ENCODE measurements at places on chromosomes 2 and 18.

DNA sequence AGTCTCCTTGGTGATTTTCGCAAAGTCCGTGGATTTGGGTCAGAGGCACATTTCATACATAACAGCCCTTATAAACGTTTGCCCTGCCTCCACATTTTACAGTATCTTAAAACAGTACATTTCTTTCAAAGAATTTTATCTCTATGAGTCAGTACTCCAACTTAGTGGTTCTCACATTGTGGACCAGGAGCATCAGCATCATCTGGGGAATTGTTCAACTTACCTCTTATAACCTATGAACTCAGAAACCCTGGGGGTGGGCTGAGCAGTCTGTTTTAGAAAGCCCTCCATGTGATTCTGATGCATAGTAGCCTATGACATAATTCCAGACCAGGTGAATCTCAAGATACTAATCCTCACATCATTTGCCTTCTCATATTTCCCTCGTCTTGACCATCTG is 12.4 kb downstream of the SUPT7L start:
- DNase-seq, result no peak

DNA sequence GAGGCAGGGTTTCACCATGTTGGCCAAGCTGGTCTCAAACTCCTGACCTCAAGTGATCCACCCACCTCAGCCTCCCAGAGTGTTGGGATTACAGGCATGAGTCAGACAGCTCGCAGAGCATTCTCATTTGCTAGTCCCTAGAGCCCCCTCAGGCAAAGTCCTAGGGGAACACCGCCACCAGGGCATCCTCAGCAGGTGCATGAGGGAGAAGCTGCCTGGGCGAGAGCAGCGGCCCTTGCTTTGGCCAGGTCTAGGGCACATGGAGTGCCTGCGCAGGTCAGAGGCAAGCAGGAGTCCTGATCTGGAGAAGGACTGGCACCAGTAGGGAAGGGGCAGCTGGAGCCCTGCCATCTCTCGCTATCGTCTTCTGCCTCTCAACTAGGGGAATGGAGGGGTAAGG is 32.4 kb downstream of the NGEF start:
- DNase-seq, result no peak

GRCh38 chr2:15177103-15177502 is 384.0 kb downstream of the NBAS start:
- DNase-seq, result peak; percentile 37

- DNase-seq, result no peak
These were observed 36.7 kb downstream of the TTC39C start for GRCh38 chr18:24051031-24051947.

- DNase-seq, result no peak
These were observed 42.0 kb upstream of the CCDC150 start for GRCh38 chr2:196597531-196597930.

- DNase-seq, result no peak
These were observed 21.9 kb upstream of the LOXHD1 start for GRCh38 chr18:46678785-46679399.

- DNase-seq, result no peak
These were observed 5.5 kb downstream of the FABP1 start for GRCh38 chr2:88122141-88122884.

DNA sequence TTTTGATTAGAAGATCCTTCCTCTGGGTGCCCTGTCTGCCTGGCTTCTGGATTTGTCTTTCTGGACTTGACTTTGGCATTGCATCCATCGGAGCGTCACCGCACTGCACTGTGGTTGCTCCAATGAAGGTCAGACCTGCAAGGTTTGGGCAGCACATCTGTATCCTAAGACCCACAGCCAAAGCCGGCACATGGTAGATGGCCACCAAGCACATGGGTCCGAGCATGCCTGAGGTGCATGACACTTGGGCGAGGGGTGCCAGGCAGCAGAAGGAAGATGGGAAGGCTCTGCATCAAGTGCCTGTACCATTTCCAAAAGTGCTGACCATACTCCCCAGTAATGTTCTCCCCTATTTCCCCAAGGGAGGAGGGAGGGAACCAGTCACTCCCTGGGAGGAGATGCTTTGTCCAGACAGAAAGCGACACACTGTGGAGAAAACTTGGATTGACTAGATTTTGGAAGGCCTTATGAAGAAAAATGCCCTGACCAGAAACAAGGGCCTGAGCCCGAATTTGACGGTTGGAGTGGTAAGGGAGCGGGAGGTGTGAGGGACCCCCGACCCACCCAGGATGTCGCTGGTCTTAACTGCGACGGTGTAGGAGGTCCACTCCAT is 149.9 kb downstream of the LOXHD1 start:
- DNase-seq, result no peak

GRCh38 chr2:189157456-189157855 is 22.1 kb downstream of the COL5A2 start:
- DNase-seq, result no peak

- DNase-seq, result no peak
These were observed 71.7 kb downstream of the TPGS2 start for GRCh38 chr18:36757081-36757480.

GRCh38 chr2:240275386-240275785 is 134.9 kb upstream of the OTOS start:
- no peak for DNase-seq

GRCh38 chr18:45291621-45292615 is 323.4 kb upstream of the SLC14A2 start:
- DNase-seq, result no peak

DNA sequence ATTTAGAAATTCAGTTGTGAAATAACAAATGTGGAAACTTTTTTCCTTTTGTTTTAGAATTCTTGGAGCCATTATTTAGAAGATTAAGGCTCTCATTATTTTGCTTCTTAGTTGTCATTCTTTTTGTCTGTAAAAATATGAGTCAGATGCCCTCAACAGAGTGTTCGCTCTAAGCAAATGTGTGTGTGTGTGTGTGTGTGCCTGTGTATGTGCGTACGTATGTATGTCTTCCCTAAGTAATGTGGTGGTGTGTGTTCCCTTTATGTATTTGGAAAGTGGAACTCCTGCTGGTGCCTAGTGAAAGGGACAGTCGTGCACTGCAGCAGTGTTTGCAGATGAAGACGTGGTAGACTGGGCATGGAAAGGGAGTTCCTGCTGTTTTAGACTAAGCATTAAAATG is 27.5 kb downstream of the ZNF407 start:
- DNase-seq, result no peak

- no peak for DNase-seq
These were observed 176.1 kb upstream of the SESTD1 start for GRCh38 chr2:179440642-179441251.

GRCh38 chr2:229931241-229931640 is 8.9 kb downstream of the FBXO36 start:
- no peak for DNase-seq

DNA sequence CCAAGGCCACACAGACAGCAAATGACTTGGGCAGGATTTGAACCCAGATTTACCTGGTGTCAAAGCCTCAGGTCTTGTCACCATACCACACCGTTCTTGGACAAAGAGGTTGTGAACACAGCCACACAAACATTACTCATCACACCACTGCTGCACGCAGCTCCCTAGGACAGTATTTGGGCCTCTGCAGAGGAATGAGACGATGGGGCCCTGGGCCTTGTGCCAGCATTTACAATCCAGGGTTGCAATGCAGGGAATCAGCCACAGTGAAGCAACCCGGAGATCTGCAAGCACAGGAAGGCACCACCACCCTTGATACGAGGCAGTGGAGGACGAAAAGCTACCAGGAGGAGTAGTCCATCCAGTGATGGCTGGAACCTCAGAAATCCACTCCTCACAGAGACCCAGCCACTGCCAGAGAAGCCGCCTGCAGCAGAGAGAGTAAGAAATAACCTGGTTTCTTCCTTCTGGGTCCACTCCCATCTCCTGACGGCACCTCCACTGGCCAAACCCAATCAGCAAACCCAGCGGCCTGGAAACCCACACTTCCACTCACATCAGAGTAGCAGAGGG is 3.7 kb upstream of the MTCL1 start:
- DNase-seq, result no peak

GRCh38 chr2:227150222-227150936 is 13.6 kb downstream of the COL4A4 start:
- DNase-seq, result no peak

DNA sequence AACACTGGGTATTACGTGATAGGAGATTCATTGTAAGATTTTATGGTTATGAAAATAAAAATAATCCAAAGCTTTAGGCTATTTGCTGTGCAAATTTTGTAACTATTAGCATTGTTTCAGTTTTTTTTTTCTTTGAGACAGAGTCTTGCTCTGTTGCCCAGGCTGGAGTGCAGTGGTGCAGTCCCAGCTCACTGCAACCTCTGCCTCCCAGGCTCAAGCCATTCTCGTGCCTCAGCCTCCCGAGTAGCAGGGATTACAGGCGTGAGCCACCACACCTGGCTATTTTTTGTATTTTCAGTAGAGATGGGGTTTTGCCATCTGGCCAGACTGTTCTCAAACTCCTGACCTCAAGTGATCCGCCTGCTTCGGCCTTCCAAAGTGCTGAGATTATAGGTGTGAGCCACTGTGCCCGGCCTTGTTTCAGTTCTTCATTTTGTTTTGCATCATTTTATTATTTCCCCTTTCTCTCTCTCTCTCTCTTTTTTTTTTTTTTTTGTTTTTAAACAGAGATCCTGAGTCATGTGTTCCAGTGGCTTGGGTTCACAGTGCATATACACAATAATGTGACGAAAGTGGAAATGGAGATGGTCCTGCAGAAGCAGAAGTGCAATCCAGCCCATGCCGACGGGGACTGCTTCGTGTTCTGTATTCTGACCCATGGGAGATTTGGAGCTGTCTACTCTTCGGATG is 25.8 kb downstream of the CASP10 start:
- no peak for DNase-seq

GRCh38 chr2:120287183-120288015 is 34.7 kb downstream of the RALB start:
- no peak for DNase-seq

GRCh38 chr2:10352361-10352760 is 49.7 kb downstream of the HPCAL1 start:
- DNase-seq, result no peak

GRCh38 chr2:134413430-134413829 is 159.6 kb downstream of the MGAT5 start:
- no peak for DNase-seq

GRCh38 chr2:119786295-119786694 is 26.6 kb downstream of the PTPN4 start:
- DNase-seq, result no peak

GRCh38 chr2:39837856-39838453 is 58.9 kb upstream of the THUMPD2 start:
- DNase-seq, result no peak

- no peak for DNase-seq
These were observed 63.8 kb downstream of the RTP5 start for GRCh38 chr2:241933179-241933911.

GRCh38 chr2:223652122-223652521 is 50.0 kb upstream of the SCG2 start:
- no peak for DNase-seq

GRCh38 chr18:46322941-46323340 is 218.8 kb downstream of the HAUS1 start:
- no peak for DNase-seq

GRCh38 chr2:86238354-86238753 is 39.1 kb downstream of the MRPL35 start:
- DNase-seq, result peak; percentile 10

GRCh38 chr2:111617299-111618225 is 266.4 kb downstream of the ANAPC1 start:
- DNase-seq, result no peak

GRCh38 chr2:157245846-157246764 is 11.4 kb upstream of the GALNT5 start:
- no peak for DNase-seq

GRCh38 chr2:159129824-159130223 is 156.7 kb downstream of the WDSUB1 start:
- no peak for DNase-seq

- no peak for DNase-seq
These were observed 195.2 kb downstream of the SLC8A1 start for GRCh38 chr2:40256649-40257048.

GRCh38 chr18:33826151-33826550 is 248.1 kb downstream of the ASXL3 start:
- DNase-seq, result no peak

DNA sequence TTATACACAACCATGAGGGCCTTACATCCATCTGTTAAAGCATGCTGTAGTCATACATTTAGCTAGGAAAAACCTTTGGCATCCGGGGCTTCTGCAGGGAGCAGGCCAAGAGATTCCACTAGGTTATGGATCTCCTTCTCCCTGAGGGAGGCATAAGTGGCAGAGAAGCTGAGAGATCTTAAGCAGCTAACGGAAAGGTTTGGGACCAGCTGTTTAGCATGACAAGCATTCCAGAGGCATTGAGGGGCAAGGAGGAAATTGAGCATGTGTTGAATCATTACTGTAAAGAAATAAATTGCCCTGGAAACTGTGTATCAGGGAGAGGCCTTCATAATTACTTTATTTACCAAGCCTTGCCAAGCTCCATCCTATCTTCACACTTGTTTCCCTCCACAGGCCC is 643.1 kb downstream of the CNTNAP5 start:
- no peak for DNase-seq

- DNase-seq, result no peak
These were observed 1.4 kb upstream of the POLR1B start for GRCh38 chr2:112540906-112541305.

DNA sequence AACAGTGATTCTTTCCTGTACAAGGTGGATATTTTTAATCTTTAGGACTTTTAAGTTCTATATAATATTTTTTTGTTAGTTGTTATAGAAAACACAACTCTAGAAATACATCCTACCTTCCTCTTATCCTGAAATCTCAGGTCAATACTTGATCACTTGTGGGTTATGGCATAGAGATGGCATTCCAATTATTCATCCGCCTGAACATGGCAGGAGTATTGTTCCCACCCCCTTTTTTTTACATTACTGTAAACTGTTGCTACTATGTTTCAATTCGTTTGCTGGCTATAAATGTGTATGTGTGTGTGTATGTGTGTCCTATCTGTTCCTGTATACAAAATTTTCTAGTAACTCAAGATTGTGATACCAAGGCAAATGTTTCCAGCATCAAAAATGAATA is 43.3 kb upstream of the FN1 start:
- DNase-seq, result no peak

GRCh38 chr2:214019229-214019972 is 391.5 kb upstream of the VWC2L start:
- DNase-seq, result no peak

GRCh38 chr2:130832296-130832940 is 4.3 kb upstream of the ARHGEF4 start:
- DNase-seq, result no peak

DNA sequence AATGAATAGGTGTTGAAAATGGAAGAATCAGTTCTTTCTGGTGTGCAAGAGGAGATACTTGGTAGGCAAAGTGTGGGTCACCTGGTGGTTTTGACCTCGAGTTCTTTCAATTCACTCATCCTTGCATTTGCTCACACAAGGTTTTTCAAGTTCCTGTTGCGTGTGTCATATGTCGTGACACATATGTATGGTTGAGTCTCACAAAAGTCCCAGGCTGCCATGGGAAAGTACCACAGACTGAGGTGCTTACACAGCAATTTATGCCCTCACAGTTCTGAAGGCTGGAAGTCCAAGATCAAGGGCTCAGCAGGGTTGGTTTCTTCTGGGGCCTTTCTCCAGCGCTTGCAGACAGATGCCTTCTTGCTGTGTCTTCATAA is 64.4 kb downstream of the NCK2 start:
- no peak for DNase-seq

- no peak for DNase-seq
These were observed 45.7 kb downstream of the CCDC102B start for GRCh38 chr18:68843473-68844089.

GRCh38 chr18:46148810-46149209 is 44.6 kb downstream of the HAUS1 start:
- DNase-seq, result no peak

GRCh38 chr18:69612242-69612641 is 211.6 kb downstream of the DOK6 start:
- no peak for DNase-seq

GRCh38 chr18:79616651-79617510 is 62.7 kb upstream of the CTDP1 start:
- no peak for DNase-seq

Measured in stimulated activated CD8-positive, alpha-beta memory T cell treated with anti-CD3 and anti-CD28 coated beads, Interleukin-12 subunit alpha, Interleukin-12 subunit beta, amount 100 ng/mL, for 1 hour (primary cell).